Left lobe of liver (tissue), 2 donors: ENCODE measurements at places on chromosomes 12 and 14.
A peak's percentile ranks its signal among the peaks of the same experiment; 100 is the strongest.

DNA sequence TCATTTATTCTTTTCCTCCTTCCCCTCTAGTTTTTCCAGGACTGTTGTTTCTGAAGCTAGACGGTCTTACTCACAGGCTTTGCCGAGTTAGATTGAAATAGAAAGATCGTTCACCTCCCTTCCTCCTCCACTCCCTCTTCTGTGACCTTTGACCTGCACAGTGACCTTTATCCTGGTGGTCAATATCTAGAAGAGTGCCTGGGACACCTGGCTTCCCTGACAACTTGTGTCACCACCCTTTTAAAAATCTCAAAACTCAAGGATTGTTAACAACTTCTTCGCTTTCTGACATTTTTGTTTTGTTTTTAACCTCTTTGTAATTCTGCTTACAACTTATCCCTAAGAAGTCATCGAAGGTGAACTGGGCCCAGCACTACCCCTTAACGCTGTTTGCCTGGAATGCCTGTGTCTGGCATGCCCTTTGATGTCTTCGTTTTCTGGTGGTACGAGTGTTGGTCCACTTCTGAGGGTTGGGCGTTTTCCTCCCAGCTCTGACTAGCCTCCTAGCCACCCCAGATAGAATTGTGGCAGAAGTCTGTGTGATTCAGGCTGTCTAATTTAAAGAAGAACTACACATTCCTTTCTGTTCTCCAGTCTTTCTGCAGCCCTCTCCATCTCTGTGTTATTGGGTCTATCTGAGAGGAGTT, 2.8 kb upstream of the KRT75 start:
- no peak for DNase-seq

- DNase-seq, result no peak
Measured at GRCh38 chr14:45112896-45113781, 21.1 kb downstream of the FKBP3 start.

GRCh38 chr14:34052658-34053014, 101.8 kb upstream of the EGLN3 start:
- no peak for DNase-seq

DNA sequence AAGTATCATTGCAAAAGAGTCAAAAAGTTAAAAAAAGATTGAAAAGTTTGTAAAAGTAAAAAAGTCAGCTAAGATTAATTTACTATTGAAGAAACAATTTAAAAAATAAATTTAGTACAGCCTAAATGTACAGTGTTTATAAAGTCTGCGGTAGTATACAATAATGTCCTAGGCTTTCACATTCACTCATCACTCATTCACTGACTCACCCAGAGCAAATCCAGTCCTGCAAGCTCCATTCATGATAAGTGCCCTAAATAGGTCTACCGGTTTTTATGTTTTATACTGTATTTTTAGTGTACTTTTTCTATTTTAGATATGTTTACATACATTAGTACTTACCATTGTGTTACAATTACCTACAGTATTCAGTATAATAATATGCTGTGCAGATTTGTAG, 43.9 kb upstream of the ABCC9 start:
- no peak for DNase-seq

GRCh38 chr12:89999699-90000505, 291.3 kb upstream of the ATP2B1 start:
- DNase-seq, result no peak

- DNase-seq, result no peak
Measured at GRCh38 chr14:67680121-67680602, 5.7 kb upstream of the VTI1B start.

GRCh38 chr14:104702106-104702505, 12.7 kb downstream of the INF2 start:
- DNase-seq, result no peak

DNA sequence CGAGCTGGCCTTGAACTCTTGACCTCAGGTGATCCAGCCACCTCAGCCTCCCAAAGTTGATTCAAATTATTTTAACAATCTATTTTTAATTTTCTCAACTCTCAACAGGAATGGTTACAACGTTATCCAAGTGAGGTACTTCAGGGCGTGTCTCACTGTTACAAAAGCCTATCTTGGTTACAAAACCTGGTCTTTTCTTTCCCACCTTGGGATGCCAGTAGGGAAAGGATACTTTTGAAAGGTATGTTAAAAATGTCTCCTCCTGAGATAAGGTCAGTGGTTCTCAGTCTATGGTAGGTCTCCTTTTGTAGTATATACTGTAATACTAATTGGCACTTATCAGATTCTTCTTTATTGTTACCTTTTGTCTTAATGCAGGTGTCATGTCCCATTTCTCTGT, 4.9 kb downstream of the SPTSSA start:
- DNase-seq, result no peak

DNA sequence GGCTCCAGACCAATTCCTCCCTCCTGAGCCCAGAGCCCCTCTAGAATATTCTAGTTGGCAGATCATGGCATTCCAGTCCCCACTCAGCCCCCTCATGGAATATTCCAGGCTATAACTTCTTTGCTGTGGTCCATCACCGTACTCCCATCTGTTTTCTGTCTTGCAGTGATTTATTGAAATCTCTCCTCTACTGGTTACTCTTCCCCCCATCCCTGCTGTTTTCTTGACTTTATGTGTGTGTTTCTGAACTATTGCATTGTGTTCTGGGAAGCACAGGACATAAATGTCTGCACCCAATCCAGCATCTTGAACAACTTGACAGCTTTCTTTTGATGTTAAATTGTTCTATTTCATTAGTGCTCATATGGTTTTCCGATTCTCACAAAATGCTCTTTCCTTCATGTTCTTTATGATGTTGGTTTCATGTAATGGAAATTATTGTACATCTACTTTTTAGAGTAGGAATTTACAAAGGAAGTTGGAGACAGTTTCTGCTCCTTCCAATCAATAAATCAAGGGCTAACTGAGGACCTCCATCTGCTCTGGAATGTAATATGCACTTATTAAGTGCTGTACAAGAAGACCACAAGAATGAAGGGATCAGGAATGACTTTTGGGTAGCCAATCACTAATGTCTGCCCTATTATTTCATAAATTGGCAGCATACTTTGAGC, 26.3 kb downstream of the PDE6H start:
- DNase-seq, result no peak

- DNase-seq, result no peak
Measured at GRCh38 chr12:12492547-12492946, 70.1 kb downstream of the DUSP16 start.

- DNase-seq, result no peak
Measured at GRCh38 chr14:87483271-87484260, 509.4 kb downstream of the GALC start.

GRCh38 chr12:121391619-121392324, 8.1 kb upstream of the RNF34 start:
- no peak for DNase-seq

DNA sequence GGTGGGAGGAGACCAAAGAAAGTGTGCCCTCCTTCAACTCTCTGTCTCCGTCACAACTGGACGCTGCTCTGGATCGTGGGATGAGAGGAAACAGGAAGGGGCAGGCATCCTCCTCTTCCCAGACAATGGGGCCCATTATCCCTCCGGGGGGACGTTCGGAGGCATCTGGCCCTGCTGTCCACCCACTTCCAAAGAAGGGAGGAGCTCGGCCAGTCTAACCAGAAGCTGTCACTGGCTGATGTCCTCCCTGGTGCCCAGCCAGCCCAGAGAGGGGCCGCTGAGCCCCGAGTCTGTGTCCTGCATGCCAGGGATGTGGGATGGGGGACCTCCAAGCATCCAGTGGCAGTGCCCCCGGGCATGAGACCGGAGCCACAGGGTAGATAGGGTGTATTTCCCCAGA, 39.8 kb upstream of the MEG3 start:
- DNase-seq, result no peak

DNA sequence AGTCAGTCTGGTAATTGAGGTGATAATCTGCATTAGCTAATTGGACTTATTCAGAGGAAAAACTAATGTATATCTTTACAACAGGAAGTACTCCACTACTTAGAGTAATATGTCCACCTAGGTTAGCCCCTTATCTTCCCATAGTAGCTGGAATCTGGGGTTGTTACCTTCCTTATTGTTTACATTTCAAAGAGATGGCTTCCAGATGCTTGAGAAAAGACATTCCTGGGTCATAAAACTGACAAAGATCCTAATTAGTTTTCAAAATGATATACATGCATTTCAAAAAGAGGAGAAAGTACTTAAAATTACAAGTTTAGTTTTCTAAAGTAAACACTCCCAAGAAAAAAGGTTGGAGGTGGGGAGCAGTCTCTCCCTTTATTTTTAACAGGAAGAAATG, 78.1 kb downstream of the RPL10L start:
- DNase-seq, result no peak

GRCh38 chr12:94698578-94698977, 48.2 kb upstream of the TMCC3 start:
- no peak for DNase-seq

GRCh38 chr12:74490390-74491064, 47.1 kb upstream of the ATXN7L3B start:
- no peak for DNase-seq

GRCh38 chr14:54947230-54947629, 44.6 kb upstream of the GCH1 start:
- no peak for DNase-seq

- no peak for DNase-seq
Measured at GRCh38 chr12:60034147-60034546, 438.3 kb downstream of the SLC16A7 start.

- DNase-seq, result no peak
Measured at GRCh38 chr14:35158951-35159653, 36.8 kb downstream of the PRORP start.

- no peak for DNase-seq
Measured at GRCh38 chr14:52835122-52835903, 43.9 kb upstream of the GNPNAT1 start.

- no peak for DNase-seq
Measured at GRCh38 chr14:103315941-103316340, 18.1 kb upstream of the EIF5 start.

GRCh38 chr12:117408161-117408791, 46.9 kb upstream of the NOS1 start:
- peak; percentile 76 for DNase-seq
